ENCODE measurements at places on chromosomes 7 and 10. TPM values are rescaled to one million over a fixed set of nuclear protein-coding genes. Genes with fewer than 3 reads are reported as not detected.

DNA sequence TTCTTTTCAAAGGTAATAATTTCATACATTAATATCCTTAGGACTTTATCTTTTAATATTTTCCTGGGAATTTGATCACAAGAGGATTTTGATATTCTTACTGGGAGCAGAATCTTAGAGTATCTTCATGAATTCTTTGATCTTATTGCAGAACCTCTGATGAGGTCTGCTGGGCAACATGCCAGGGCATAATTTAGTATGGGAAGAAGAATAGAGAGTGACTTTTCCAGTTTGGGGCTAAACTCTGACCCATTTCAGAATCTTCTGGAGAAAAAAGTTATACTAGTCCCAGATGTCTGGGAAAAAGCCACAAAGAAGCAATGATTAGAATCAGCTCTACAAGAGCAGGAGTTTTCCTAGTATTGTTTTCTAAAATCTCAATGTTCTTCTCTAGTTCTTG lies 28.0 kb upstream of the RSU1 start:
- H3K27me3 ChIP-seq: peaks cover 5% of the 10 kb centered on the region
- no peak overlapping the region for H3K27ac ChIP-seq
- H3K36me3 ChIP-seq: no peaks in the 10 kb centered on the region
- H3K4me1 ChIP-seq: peaks cover 5% of the 10 kb centered on the region
- H3K4me3 ChIP-seq: no peak overlapping the region

GRCh38 chr7:23687011-23687410 lies 7.0 kb downstream of the FAM221A start:
- H3K36me3 ChIP-seq: peaks cover 2% of the 10 kb centered on the region
- DNase-seq: no peak

- no peaks in the 10 kb centered on the region for H3K36me3 ChIP-seq
- H3K27ac ChIP-seq: no peak overlapping the region
Observed at GRCh38 chr10:96688789-96689188, 31.5 kb downstream of the PIK3AP1 start.

DNA sequence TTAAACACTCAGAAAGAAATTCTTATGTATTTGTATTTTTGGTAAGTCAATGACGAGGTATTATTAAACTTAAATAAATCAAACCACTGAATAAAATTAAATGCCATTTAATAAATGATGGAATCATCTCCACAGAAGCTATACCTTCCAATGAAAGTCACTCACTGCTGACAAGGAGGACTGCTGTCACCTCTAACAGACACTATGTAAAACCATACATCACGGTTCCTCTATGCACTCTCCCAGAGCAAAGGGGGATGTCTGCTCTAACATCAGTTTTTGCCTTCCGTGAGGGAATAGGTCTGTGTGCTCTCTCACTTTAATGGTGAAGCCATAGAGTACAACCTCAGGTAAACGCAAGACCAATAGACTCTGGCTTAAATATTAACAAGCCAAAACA lies 99.7 kb upstream of the DDC start:
- H3K4me3 ChIP-seq: no peak overlapping the region
- peak overlapping the region; percentile 67 for H3K27ac ChIP-seq
- peaks cover 2% of the 10 kb centered on the region for H3K36me3 ChIP-seq

GRCh38 chr10:102311025-102311420 lies 65.7 kb downstream of the GBF1 start:
- H3K4me3 ChIP-seq: no peak overlapping the region
- H3K36me3 ChIP-seq: peaks cover 8% of the 10 kb centered on the region
- no peak overlapping the region for H3K27ac ChIP-seq

DNA sequence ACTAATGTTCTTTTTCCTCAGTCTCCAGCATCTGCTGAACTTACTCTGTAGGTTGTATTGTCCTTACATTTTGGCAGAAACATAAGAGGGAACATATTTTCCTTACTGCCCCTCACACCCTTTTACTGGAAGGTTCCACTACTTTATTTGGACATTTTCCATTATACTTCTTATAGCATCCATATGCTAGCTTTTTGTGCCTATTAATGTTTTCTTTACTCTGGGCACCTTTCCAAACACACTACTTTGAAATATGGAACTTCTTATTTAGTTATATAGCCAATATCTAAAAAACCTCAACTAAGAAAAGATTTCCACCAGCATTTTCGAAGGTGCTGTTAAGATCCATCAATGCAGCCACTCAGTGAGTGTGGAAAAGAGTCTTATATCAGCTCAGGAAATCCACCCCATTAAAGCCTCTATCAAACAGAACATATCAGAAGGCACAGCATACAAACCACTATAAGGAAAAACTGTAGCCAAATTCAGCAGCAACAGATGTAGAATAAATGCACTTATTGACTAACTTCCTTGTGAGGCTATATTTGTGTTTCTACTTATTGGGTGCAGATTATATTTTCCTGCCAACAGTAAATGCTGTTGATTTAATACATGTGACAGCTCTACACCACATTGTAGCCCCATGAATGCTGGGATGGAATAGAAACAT lies 272.5 kb upstream of the SEMA3E start:
- H3K27me3 ChIP-seq: no peaks in the 10 kb centered on the region
- H3K4me3 ChIP-seq: no peak overlapping the region
- no peak overlapping the region for H3K27ac ChIP-seq
- no peak for DNase-seq
- H3K36me3 ChIP-seq: no peaks in the 10 kb centered on the region

- no peak overlapping the region for H3K4me3 ChIP-seq
- no peaks in the 10 kb centered on the region for H3K27me3 ChIP-seq
- H3K27ac ChIP-seq: no peak overlapping the region
- H3K36me3 ChIP-seq: no peaks in the 10 kb centered on the region
- DNase-seq: no peak
Observed at GRCh38 chr7:97342512-97342911, 225.0 kb downstream of the SDHAF3 start.

DNA sequence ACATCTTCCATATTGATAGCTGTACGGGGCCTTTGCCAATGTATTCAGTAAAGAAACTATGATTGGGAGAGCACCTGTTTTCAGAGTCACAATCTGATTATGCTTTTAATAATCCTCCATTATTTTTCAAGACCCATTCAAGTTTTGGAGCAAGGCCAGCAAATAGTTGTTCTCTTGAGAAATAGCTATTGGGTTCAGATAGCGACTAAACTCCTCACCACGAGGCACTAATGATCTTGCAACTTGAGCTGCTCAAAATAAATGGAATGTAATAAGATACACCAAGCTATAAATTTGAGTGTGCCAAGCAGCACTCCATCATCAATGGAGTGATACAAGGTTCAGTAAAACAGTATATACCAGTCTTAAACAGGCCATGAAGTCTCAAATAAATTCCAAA lies 7.4 kb upstream of the MALRD1 start:
- H3K4me1 ChIP-seq: no peaks in the 10 kb centered on the region
- no peak for DNase-seq
- H3K27me3 ChIP-seq: no peaks in the 10 kb centered on the region
- no peak overlapping the region for H3K27ac ChIP-seq
- H3K4me3 ChIP-seq: no peak overlapping the region

DNA sequence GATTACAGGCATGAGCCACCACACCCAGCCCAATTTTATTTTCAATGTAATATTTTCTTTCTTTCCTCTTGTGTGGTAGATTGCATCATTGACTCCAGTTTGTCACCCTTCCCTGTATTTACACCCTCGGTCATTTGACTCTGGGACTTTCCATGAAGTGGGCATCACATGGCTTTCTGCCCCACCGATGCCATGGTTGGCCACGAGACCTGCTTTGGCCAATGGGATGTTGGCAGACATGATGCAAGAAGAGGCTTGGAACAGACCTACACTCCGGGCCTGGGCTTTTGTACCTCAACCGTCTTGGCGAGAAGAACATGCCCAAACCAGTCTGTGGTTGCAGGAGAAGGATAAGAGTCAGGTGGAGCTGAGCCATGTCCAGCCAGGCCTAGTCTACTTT lies 38.8 kb upstream of the CACUL1 start:
- H3K4me1 ChIP-seq: no peaks in the 10 kb centered on the region
- H3K27ac ChIP-seq: no peak overlapping the region
- no peak overlapping the region for H3K4me3 ChIP-seq
- DNase-seq: no peak
- no peaks in the 10 kb centered on the region for H3K36me3 ChIP-seq

DNA sequence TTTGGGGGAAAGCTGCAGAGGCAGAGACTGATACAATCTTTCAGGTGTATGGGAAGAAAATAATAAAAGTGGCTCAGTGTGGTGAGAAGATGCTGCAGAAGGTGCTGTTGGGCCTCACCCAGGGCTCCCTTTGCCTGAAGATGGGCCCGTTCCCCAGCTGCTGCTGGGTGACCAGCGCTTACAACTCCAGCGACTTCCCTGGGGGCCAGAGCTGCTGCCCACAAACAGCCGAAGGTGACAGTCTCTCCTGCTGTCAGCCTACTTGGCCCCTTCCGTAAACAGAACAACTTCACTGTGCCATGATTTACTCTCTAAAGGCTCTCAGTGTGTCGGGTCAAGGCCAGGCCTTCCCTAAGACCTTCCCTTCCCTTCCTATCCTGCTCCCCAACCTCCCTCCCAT lies 93.6 kb upstream of the PCBD1 start:
- peaks cover 26% of the 10 kb centered on the region for H3K4me1 ChIP-seq
- H3K27me3 ChIP-seq: no peaks in the 10 kb centered on the region

- no peak overlapping the region for H3K4me3 ChIP-seq
- no peaks in the 10 kb centered on the region for H3K4me1 ChIP-seq
- H3K36me3 ChIP-seq: no peaks in the 10 kb centered on the region
- DNase-seq: no peak
- H3K27ac ChIP-seq: no peak overlapping the region
Observed at GRCh38 chr7:48419401-48419800, 248.1 kb downstream of the ABCA13 start.

DNA sequence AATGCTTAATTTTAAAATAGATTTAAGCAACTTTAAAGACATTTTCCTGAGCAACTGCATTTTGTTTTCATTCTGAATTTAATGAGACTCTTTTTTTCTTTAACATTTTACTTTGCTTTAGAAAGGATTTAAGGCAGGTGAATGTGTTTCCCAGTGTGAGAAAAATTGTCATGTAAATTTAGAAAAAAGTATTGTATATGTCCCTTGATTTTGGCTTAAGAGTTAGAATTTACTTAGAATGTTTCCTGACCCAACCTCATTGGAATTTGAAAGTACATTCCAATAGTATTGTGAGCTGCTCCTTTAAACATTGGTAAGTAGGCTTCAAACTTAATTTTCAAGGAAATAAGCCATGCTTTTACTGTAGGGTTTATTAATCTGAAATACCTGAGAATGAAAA lies 110.2 kb downstream of the PTEN start:
- H3K4me3 ChIP-seq: no peak overlapping the region
- DNase-seq: no peak
- H3K27me3 ChIP-seq: no peaks in the 10 kb centered on the region
- no peak overlapping the region for H3K27ac ChIP-seq
- peaks cover 4% of the 10 kb centered on the region for H3K36me3 ChIP-seq
- H3K4me1 ChIP-seq: peaks cover 2% of the 10 kb centered on the region

GRCh38 chr7:8585591-8585990 lies 152.2 kb downstream of the NXPH1 start:
- no peak for DNase-seq
- no peaks in the 10 kb centered on the region for H3K36me3 ChIP-seq
- H3K4me1 ChIP-seq: no peaks in the 10 kb centered on the region
- H3K4me3 ChIP-seq: no peak overlapping the region
- no peak overlapping the region for H3K27ac ChIP-seq

- no peak for DNase-seq
- H3K27ac ChIP-seq: no peak overlapping the region
- no peak overlapping the region for H3K4me3 ChIP-seq
- H3K36me3 ChIP-seq: peaks cover 2% of the 10 kb centered on the region
- H3K27me3 ChIP-seq: no peaks in the 10 kb centered on the region
- peaks cover 18% of the 10 kb centered on the region for H3K4me1 ChIP-seq
Observed at GRCh38 chr7:3561932-3562331, 260.9 kb downstream of the SDK1 start.

DNA sequence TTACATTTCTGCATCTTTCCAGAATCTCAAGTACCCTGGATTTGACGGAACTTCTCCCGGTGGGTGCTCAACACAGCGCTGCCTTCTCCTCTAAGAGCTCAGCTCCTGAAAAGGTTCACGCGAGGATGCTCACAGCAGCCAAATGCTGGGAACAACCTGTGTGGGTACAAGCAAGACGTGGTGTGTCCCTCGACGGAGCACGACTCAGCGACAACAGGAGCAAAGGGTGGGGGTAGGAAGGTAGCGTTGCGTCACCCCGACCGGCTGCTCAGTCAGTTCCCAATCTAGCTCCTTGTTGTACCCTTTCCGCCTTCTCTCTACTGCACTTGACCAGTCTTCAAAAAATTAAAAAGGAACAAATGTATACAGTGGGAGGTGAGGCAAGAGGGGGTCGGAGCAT lies 117.3 kb downstream of the PTPRN2 start:
- H3K4me3 ChIP-seq: no peak overlapping the region
- no peaks in the 10 kb centered on the region for H3K27me3 ChIP-seq
- no peak overlapping the region for H3K27ac ChIP-seq
- no peaks in the 10 kb centered on the region for H3K36me3 ChIP-seq

DNA sequence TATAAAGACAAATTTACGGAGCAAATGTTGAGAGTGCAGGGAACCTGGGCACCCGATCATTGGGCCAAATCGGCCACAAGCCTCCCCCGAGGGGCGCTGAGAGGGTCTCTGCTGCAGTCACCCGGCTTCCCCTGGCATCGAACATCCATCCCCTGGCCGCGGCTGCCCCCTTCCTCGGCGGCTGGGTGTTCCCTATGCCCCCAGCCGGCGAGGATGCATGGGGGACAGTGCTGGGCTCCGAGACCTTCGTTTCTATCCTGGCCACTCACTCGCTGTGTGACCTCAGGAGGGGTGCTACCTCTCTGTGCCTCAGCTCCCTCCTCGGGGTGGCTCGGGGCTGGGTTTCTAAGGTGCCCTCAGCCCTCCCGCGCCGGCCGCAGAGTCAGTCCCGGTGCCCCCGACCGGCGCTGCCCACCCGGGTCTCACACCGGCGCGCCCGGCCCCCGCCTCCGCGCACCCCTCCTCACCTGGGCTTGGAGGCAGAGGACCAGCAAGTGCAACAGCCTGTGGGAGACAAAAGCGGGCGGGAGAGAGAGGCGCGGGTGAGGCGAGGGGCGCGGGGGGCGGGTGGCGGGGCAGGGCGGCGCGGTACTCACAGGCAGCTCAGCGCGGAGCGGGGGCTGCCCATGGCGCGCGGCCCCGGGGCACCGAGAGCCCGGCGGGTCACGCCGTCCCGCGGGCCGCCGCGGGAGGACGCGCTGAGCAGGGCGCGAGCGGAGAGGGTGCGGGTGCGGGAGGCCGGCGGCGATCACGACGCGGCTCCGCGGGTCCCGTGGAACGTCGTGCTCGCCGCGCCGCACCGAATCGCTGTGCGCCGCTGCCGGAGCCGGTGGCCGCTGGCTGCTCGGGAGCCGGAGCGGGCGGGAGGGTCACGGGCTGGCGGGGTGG lies at the start of gene FGF8:
FGF8 (minus strand) TSS at position 842 of the 888 bp plus-strand sequence; CDS start at position 628, 214 bp downstream.
- H3K27me3 ChIP-seq: peaks cover 70% of the 10 kb centered on the region
- peaks cover 30% of the 10 kb centered on the region for H3K4me1 ChIP-seq
- peaks cover 2% of the 10 kb centered on the region for H3K36me3 ChIP-seq
- peak within 1 kb of the TSS; percentile 13 for H3K4me3 ChIP-seq

NEUROD6 gene
- not detected for total RNA-seq

SH2B2 gene
- 0.50 TPM for total RNA-seq

TAF6 gene
- total RNA-seq: 65.5 TPM

SPDYE11 gene
- total RNA-seq: not detected

LRRC17 gene
- 0.30 TPM for total RNA-seq

MMRN2 gene
- total RNA-seq: not detected

HKDC1 gene
- 10.0 TPM for total RNA-seq

TMEM229A gene
- total RNA-seq: not detected

MRC1 gene
- total RNA-seq: not detected

ITGA8 gene
- not detected for total RNA-seq

TEX36 gene
- total RNA-seq: not detected

FXYD4 gene
- not detected for total RNA-seq

ZNF736 gene
- total RNA-seq: 26.6 TPM

All from activated CD4-positive, alpha-beta T cell treated with anti-CD3 and anti-CD28 coated beads, Interleukin-2, amount 10 ng/mL, durations not matched to agents 7 days and 5 days (primary cell).